ENCODE measurements at places on chromosomes 6 and 20. TPM values are rescaled to one million over a fixed set of nuclear protein-coding genes. Genes with fewer than 3 reads are reported as not detected.
A peak's percentile ranks its signal among the peaks of the same experiment; 100 is the strongest.

DNA sequence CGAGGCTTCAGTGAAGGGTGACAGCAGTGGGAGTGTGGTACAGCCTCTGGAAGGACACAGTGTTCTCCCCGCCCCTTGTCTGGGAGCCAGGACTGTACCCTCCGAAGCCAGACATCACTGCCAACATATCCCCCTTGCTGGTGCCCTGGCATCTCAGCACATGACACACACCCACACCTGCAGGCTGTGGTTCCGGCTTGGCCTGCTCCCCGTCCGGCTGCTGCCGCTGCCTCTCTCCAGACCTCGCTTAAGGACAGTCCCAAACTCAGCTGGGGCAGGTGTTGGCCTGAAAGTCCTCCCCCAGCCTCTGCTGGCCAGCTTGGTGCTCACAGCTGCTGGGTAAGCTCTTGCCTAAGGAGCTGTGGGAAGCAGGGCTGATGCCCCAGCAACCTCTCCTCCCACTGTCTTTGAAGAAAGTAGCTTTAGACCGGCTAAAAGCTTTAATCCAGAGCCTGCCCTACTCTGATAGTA lies 7.0 kb downstream of the EMILIN3 start:
- no peak for DNase-seq
- H3K36me3 ChIP-seq = no peaks in the 10 kb centered on the region
- no peak overlapping the region for H3K27ac ChIP-seq
- H3K4me1 ChIP-seq = no peaks in the 10 kb centered on the region

The LY6G6C gene
- not detected for total RNA-seq

The HLA-DOB gene
- total RNA-seq = 6.1 TPM

The CCDC170 gene
- total RNA-seq = 2.1 TPM

The TRIM40 gene
- total RNA-seq = not detected

DNA sequence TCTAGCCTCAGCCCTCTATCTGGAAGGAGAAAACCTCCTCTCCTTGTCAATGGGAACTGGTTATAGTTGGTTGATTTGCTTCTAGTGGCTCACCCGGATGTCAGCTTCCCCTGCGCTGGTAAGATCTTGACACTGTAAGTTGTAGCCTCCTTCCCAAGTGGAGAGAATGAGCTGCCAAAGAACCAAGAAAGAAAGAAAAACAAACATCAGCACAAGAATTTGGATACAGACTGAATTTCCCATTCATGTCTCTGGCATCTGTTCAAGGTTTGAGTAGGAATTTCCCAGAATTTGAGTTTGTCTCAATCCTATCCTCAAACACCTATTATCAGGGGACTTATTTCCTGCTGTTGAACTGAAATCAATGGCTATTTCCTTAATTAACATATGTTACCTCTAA lies 44.1 kb downstream of the ELOVL2 start:
- no peaks in the 10 kb centered on the region for H3K36me3 ChIP-seq
- DNase-seq = no peak
- H3K27me3 ChIP-seq = no peaks in the 10 kb centered on the region
- H3K27ac ChIP-seq = no peak overlapping the region

GRCh38 chr6:22025468-22026163 lies 271.2 kb downstream of the PRL start:
- H3K36me3 ChIP-seq = no peaks in the 10 kb centered on the region
- no peak overlapping the region for H3K27ac ChIP-seq
- H3K4me3 ChIP-seq = no peak overlapping the region
- H3K4me1 ChIP-seq = peaks cover 2% of the 10 kb centered on the region
- H3K27me3 ChIP-seq = no peaks in the 10 kb centered on the region

The SS18L1 gene
- total RNA-seq = 12.0 TPM

- H3K4me1 ChIP-seq = no peaks in the 10 kb centered on the region
- no peak overlapping the region for H3K27ac ChIP-seq
- H3K36me3 ChIP-seq = no peaks in the 10 kb centered on the region
- H3K4me3 ChIP-seq = no peak overlapping the region
- no peak for DNase-seq
Measured at GRCh38 chr6:125155344-125155743, 1.8 kb downstream of the TPD52L1 start.

DNA sequence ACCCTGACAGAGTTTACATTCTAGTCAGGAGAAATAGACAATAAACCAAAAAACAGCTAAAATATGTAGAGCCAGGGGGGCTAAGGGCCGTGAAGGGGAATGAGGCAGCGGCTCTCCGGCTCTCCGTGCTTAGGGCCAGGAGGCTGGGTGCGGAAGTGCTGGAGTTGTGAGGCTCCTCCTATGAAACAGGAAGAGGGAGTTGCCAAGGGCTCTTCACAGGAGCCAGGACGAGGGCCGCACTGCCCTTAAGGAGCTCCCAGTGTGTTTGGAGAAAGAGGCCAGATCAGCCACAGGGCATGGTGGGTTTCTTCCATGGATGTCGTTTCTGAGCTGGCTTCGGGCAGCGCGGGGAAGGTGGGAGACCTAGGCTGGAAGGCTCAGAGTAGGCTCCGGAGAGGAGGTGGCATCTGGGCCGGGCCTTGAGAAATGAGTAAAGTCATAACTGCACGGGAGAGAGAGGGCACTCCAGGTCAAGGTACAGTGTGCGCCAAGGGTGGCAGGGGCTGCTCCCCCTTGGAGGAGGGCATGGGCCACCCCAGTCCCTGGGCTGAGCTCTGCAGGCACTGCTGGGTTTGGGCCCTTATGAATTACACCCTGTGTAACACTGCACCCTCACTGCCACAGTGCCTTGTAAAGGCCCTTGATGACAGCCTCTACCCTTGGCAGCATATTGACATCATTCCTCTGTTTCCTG lies 20.8 kb upstream of the MLN start:
- H3K27ac ChIP-seq = no peak overlapping the region
- H3K36me3 ChIP-seq = no peaks in the 10 kb centered on the region
- H3K27me3 ChIP-seq = no peaks in the 10 kb centered on the region
- peak; percentile 79 for DNase-seq
- peak overlapping the region; percentile 9 for H3K4me3 ChIP-seq
- H3K4me1 ChIP-seq = peaks cover 3% of the 10 kb centered on the region

DNA sequence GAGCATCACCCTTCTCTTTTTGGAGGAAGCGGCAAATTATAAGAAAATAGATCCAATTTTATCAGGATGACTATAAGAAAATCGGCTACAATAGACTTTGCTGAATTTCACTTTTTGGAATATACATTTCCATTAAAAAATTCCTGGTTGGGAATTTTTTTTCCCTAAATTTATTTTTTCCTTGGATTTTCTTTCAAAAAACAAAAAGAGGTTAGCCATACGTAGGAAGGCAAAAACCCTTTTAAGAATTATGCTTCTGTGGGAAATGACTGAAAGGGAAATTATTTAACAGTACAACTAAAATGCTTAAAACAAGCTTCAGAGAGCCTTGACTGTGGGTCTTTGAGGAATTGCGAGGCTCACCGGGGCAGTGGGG lies 86.9 kb downstream of the SLC22A23 start:
- no peak overlapping the region for H3K27ac ChIP-seq
- H3K36me3 ChIP-seq = no peaks in the 10 kb centered on the region
- H3K27me3 ChIP-seq = no peaks in the 10 kb centered on the region

DNA sequence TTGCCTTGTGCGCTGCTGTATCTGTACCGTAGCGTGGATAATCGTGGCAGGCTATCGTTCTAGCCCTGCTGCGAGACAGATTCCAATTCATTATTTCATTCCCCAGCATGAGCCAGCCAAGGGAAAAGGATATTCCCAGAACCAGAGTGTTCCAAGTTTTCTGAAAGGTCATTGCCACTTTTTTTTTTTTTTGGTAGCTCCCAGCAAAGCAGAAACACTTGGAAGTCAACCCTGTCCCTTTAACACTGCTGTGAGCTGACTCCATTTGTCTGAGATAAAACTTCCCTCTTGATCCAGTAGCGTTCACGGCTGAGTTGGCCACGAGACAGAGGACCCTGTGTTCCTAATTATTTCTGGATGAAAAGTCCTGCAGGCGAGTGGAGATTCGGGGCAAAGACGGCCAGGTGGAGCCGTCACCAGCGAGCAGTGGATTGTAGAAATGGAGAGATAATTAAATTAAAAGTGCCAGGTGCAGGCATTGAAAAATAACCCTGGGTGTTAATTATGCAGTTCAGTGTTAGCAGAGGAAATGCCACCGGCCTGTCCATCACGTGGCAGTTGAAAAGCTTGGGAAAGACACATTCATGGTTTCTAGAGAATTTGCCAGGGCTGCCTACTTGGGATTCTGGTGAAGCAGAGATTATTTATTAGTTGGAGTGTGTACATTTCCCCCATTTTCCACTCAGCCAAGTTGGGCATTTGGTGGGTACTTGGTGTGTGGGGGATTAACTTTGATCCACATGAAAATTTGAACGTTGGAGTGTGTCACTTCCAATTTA lies 164.2 kb downstream of the SLC24A3 start:
- no peaks in the 10 kb centered on the region for H3K36me3 ChIP-seq
- no peaks in the 10 kb centered on the region for H3K27me3 ChIP-seq
- no peak overlapping the region for H3K27ac ChIP-seq
- peak; percentile 46 for DNase-seq
- no peak overlapping the region for H3K4me3 ChIP-seq

GRCh38 chr6:319177-320131 lies 27.2 kb downstream of the DUSP22 start:
- H3K27ac ChIP-seq = no peak overlapping the region
- H3K27me3 ChIP-seq = no peaks in the 10 kb centered on the region
- no peak overlapping the region for H3K4me3 ChIP-seq
- DNase-seq = no peak

DNA sequence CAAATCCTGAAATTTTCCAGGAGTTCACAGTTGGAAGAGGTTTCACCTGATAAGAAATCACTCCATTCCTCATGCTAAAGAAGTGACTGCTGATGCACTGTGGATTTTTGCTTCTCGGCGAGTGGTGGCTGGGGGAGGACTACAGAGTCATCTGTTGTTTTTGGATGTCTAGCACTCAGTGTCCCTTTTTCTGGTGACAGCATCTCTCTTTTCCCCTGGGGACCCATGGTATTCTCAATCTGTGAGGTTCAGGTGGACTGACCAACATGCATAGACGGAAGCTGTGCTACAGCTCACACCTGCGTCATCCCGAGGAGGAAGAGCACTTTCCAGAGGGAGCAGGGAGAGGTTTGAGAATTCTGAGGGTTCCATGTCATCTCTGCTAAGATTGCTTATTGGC lies 42.7 kb upstream of the ZNF831 start:
- no peak overlapping the region for H3K4me3 ChIP-seq
- no peaks in the 10 kb centered on the region for H3K4me1 ChIP-seq
- no peak for DNase-seq
- no peak overlapping the region for H3K27ac ChIP-seq
- H3K27me3 ChIP-seq = no peaks in the 10 kb centered on the region

DNA sequence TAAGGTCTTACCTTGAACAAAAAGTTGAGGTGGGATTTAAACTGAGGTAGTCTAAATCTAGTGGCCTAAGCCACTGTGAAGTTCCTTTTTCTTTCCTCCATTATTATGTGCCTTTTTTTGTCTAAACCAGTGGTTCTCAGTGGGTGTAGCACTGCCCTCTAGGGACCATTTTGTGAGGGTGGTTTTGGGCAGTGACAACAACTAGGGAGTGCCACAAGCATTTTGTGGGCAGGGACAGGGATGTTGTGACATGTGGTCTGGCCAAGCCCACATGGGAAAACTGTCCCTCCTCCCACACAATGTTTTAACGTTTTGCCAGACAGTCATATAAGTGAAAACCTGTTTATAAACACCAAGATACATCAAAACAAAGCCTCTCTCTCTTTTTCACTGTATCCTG lies 899.4 kb upstream of the FLRT3 start:
- H3K4me3 ChIP-seq = no peak overlapping the region
- no peaks in the 10 kb centered on the region for H3K36me3 ChIP-seq
- peak; percentile 18 for DNase-seq
- no peaks in the 10 kb centered on the region for H3K27me3 ChIP-seq

The KCNQ2 gene
- 2.2 TPM for total RNA-seq

The BPIFB2 gene
- total RNA-seq = not detected

GRCh38 chr6:7578516-7578915 lies 11.5 kb upstream of the SNRNP48 start:
- H3K27ac ChIP-seq = no peak overlapping the region
- no peak overlapping the region for H3K4me3 ChIP-seq

DNA sequence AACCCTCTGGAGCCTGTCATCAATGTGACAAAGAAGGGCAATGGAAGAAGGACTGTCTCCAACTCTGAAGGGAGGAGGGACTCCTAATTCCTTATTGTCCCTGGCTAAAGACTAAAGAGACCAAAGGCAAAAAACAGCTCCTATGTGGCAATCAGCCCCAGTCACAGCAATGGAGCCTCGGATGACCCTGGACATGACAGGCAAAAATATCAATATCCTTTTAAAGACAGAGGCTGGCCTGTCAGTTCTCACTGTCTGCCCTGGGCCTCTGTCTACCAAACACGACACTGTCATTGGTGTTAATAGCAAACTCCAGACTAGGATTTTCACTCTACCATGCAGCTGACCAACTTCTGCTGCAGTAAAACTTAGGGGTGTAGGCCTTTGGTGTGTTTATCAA lies 38.0 kb upstream of the POU5F1 start:
- H3K27me3 ChIP-seq = no peaks in the 10 kb centered on the region
- H3K27ac ChIP-seq = no peak overlapping the region
- DNase-seq = no peak
- no peaks in the 10 kb centered on the region for H3K36me3 ChIP-seq

- no peak overlapping the region for H3K27ac ChIP-seq
- H3K4me1 ChIP-seq = no peaks in the 10 kb centered on the region
- no peaks in the 10 kb centered on the region for H3K36me3 ChIP-seq
- DNase-seq = no peak
- no peaks in the 10 kb centered on the region for H3K27me3 ChIP-seq
Measured at GRCh38 chr20:46509523-46509922, 3.8 kb downstream of the ZNF334 start.

The DEFB113 gene
- total RNA-seq = not detected

GRCh38 chr6:25217302-25217701 lies 61.9 kb upstream of the CARMIL1 start:
- H3K4me1 ChIP-seq = no peaks in the 10 kb centered on the region
- no peak overlapping the region for H3K27ac ChIP-seq
- H3K36me3 ChIP-seq = no peaks in the 10 kb centered on the region

- peak; percentile 56 for DNase-seq
- H3K4me1 ChIP-seq = no peaks in the 10 kb centered on the region
- no peaks in the 10 kb centered on the region for H3K27me3 ChIP-seq
Measured at GRCh38 chr6:2209226-2209809, 36.1 kb downstream of the GMDS start.

DNA sequence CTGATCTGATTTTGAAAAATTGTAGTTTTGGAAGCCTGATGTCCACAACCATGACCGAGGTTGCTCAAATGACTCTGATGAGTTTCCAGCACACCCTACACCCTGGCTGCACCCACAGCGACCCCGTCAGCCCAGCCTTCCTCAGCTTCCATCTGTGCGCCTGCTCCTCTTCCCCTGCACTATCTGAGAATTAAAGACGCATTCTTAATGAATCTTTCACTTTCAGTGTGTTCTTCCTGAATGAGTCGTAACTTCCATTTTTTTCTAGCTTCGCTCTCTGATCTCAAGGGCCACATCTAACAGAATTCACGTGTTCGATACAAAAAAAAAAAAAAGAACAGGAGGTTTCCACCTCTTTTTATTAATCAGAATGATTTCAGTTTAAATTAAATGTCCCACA lies 21.3 kb upstream of the RREB1 start:
- no peaks in the 10 kb centered on the region for H3K27me3 ChIP-seq
- H3K36me3 ChIP-seq = no peaks in the 10 kb centered on the region
- no peaks in the 10 kb centered on the region for H3K4me1 ChIP-seq
- peak overlapping the region; percentile 28 for H3K27ac ChIP-seq
- no peak for DNase-seq
